ENCODE measurements at places on chromosomes 5 and 9. TPM values are rescaled to one million over a fixed set of nuclear protein-coding genes. Genes with fewer than 3 reads are reported as not detected.

- no peak for DNase-seq
These were observed 46.9 kb downstream of the ARL15 start for GRCh38 chr5:54263447-54263846.

- no peak for DNase-seq
These were observed at the start of gene CTXN3 for GRCh38 chr5:127649018-127649439. Gene CTXN3, plus strand, starts transcription at chr5:127649082. Its CDS starts 8,440 bp downstream, at chr5:127657522.

GRCh38 chr5:62431735-62432620 lies 19.4 kb downstream of the IPO11 start:
- DNase-seq: no peak

- DNase-seq: peak; percentile 16
These were observed 448.2 kb downstream of the GADD45G start for GRCh38 chr9:90053027-90053426.

DNA sequence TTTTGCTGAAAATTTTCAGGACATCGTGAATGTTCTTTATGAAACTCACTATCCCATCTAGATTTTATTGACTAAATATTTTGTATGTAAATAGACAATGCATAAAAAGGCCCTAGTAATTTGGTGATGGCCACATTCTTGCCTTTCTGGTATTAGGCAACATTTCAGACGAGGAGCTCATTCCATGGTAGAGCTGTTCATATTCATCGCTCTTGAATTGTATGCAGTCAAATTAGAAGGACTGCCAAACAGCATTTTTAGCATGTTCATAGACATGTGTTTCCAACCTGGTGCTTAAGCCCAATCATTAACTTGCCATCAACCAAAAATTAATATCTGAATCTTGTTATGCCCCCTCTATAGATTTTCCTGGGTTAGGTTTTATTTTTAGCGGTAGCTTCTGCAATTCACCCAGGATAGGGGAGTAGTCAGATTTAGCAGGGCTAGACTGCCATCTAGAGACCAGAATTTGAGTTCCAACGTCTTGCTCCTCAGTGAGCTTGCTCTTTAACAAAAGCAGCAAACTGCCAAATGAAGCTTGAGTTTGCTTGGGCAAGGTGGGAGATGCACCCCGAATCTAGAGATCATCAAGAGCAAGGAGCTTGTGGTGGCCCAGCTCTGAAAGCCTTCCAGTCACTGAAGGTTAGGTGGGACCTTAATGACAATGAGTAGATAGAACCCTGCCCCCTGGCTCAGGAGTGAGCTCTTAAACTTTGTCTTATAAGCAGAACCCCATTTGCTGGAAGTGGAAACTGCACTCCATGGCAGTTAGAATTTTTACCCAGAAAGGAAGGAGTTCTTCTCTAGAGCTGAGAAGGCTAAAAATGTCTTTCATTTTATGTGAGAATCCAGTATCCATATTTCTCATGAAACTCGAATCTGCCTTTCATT lies 456.2 kb downstream of the RASEF start:
- peak; percentile 50 for DNase-seq

GRCh38 chr5:174118823-174119467 lies 73.4 kb downstream of the NSG2 start:
- DNase-seq: no peak

Gene CAST
- 50.3 TPM for total RNA-seq

Gene PCDHAC2
- total RNA-seq: 1.8 TPM

Gene EGFLAM
- total RNA-seq: 9.1 TPM

Gene FRMD3
- total RNA-seq: 2.3 TPM

Gene HMGXB3
- total RNA-seq: 44.4 TPM

Measured in neural crest cell (in vitro differentiated cells).